Stimulated activated CD4-positive, alpha-beta T cell treated with anti-CD3 and anti-CD28 coated beads, Interleukin-1b, Interleukin-23, amount 100 ng/mL, for 1 hour (primary cell): ENCODE measurements at places on chromosomes 3 and 15.

GRCh38 chr15:100190675-100191074 lies 151.1 kb downstream of the ADAMTS17 start:
- no peak for DNase-seq

DNA sequence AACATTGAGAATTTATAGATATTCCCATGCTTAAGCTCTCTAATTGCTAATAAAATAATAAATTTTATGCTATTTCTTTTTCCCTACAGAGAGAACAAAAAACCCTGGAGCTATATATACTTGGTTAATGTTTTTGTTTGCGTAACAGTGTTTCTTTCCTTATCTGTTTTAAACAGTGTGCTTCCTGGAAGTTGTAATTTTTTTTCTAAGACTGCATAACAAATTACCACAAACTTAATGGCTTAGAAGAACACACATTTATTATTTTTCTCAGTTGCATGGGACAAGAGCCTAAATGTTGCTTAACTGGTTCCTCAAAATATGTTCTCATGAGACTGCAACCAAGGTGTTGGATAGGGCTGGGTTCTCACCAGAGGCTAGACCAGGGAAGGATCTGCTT lies 49.7 kb upstream of the DPH6 start:
- no peak for DNase-seq

- DNase-seq: no peak
Measured at GRCh38 chr15:29438703-29439055, 169.1 kb upstream of the NSMCE3 start.

GRCh38 chr3:111143-112069 lies 85.2 kb upstream of the CHL1 start:
- DNase-seq: no peak

GRCh38 chr3:14216257-14217048 lies 37.8 kb downstream of the LSM3 start:
- DNase-seq: no peak

GRCh38 chr3:102200126-102200525 lies 234.7 kb upstream of the ZPLD1 start:
- no peak for DNase-seq

DNA sequence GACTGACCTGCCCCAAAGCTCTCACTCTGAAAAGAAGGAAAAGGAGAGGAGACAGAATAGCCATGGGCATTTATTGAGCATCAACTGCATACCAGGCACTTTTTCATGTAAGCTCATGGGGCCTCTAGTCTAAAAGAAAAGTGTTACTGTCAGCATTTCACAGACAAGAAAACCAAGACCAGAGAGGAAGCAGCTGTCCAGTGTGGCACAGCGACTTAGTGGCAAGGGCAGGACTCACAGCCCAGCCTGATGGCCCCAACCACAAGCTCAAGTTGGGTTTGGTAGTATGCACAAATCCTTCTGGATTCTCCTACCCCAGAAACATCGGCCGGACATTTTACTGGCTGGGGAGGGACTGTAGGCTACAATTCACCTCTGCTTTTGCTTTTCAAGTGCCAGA lies 5.8 kb downstream of the EFCC1 start:
- no peak for DNase-seq
